ENCODE measurements at places on chromosomes 3 and 15.

DNA sequence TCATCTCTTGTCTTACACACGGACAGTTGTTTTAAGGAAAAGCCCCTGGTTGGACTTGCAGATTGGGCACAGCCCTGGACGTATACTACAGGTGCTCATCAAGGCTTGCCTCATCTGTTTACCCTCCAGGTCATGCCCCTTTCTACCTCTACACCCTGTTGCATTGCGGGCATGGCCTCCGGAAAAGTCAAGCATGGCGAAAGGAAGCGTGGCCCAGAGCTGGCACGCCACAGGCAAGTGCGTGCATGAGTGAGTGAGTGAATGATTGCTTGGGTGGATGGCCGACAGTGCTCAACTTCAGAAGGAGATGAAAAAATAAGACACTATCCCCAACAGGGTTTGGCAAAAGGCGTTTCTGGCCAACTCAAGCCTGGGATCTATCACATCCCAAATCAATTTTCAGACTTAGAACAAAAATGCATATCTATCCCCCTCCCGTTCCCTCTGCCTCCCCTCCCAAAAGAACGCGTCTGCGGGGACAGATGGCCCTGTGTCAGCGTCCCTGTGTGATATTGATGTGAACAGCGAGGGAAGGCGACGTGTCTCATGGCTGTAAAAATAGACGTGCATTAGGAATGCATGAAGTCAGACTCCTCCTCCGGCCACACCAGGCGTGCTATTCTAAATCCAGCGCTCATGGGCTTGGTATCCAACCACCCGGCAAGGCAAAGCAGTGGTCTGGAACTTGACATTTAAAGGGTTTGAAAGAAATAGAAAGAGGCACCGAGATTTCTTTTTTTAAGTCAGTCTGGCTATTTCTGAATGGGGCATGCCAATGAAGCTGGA lies 96.0 kb downstream of the RPLP1 start:
- DNase-seq, result no peak

DNA sequence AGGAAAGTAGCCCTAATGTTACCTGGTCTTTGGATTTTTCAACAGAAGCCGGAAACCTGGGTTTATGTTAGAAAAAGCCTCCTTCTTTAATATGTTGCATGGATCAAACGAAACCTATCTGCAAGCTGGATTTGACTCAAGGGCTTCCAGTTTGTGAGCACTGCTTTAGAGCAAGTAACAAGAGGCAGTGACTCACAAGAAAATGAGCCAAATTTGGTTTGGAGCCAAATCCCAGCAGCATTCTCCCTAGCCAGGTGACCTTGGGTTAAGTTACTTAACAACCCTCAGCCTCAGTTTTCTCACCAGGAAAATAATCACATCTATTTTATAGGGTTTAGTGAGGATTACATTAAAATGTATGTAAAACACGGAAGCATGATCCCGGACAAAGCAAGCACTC lies 215.2 kb upstream of the PRICKLE2 start:
- DNase-seq, result no peak

GRCh38 chr3:8625991-8626390 lies 18.6 kb downstream of the SSUH2 start:
- no peak for DNase-seq

GRCh38 chr3:122557356-122557755 lies 6.7 kb downstream of the PARP9 start:
- no peak for DNase-seq

DNA sequence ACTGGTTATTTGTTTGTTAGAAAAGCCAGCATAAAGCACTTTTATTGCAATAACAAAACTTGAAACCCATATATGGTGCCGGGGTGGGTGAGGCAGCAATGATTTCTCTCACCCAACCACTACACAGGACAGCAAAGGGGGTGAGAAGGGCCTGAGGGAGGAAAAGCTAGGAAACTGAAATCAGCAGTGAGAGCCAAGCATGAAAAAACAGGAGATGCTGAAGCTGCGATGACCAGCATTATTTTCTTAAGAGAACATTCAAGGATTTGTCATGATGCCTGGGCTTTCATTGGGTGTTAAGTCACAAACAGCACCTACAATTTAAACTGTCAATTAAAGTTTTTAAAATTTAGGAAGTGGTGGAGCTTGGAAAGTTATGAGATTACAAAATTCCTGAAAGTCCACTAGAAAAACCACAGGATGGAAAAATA lies 11.9 kb upstream of the TM4SF4 start:
- DNase-seq, result no peak

DNA sequence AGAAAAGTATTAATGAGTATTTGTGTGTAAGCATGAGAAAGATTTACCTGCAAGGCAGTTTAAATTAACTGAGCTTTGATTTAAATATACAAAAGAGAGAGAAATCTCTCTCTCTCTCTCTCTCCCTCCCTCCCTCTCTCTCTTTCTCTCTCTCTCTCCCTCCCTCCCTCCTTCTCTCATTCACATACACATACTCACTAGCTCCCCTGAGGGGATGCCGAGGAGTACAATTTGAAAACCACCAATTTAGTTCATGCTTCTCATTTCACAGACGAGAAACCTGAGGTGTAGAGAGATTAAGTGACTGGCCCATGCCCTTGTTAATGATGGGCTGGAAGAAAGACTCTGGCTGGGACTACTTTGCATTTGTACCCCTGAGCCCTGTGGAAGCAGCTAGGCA lies 59.4 kb downstream of the MECOM start:
- no peak for DNase-seq

DNA sequence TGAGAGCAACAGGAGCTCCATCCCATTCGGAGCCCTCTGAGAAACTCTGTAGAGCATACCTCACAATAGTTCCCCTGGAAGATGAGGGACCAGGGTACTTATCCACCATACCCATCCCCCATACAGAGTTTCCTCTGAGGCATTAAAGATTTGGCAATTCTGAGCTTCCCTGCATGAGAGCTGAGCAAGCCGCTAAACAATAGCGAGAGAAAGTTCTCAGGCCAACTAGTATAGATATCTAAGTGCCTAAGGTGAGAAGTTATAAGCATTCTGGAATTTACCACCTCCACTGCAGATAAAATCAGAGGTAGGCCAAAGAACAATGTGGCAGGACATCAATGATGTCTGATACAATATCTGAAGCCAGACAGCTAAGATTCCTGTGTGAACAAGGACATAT lies 129.1 kb upstream of the MBNL1 start:
- DNase-seq, result no peak

DNA sequence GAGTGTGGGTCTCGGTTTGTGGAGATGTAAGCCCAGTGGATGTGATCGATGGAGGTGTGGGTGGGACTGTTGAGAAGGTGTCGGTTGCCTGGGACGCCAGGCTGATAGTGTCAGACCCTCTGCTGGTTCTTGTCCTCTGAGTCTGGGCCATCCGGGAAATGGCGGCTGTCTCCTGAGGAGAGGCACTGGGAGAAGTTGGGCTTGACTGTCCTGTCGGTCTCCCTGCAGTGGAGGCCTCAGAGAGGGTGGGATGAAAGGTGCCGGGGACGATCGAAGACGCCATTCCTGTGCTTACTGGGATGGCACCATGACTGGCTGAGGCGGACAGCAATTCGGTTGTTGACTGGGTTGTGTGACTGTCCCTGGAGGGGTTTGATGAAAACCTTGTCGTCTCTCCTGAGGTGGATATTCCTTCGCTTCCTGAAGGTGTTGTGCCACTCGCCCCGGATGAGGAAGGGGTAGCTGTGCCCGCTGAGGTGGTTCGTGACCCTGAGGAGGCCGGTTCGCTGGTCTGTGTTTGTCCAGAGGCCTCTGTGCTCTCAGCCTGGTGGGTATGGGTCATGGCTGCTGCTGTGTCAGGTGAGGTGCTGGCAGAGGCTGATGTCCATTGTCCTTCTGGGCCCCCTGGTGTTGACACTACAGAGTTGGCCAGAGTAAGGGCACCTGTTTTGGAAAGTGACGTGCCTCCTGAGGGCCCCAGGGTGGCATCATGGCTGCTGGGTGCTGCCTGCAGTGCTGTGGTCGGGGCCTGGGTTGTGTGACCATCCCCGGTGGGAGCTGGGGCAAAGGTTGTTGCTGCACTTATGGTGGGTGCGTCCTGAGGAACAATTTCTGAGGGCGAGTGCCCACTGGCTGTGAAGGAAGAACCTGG lies 22.8 kb downstream of the MUC4 start:
- DNase-seq, result no peak

- DNase-seq, result no peak
Observed at GRCh38 chr3:181730934-181731333, 19.2 kb downstream of the SOX2 start.

DNA sequence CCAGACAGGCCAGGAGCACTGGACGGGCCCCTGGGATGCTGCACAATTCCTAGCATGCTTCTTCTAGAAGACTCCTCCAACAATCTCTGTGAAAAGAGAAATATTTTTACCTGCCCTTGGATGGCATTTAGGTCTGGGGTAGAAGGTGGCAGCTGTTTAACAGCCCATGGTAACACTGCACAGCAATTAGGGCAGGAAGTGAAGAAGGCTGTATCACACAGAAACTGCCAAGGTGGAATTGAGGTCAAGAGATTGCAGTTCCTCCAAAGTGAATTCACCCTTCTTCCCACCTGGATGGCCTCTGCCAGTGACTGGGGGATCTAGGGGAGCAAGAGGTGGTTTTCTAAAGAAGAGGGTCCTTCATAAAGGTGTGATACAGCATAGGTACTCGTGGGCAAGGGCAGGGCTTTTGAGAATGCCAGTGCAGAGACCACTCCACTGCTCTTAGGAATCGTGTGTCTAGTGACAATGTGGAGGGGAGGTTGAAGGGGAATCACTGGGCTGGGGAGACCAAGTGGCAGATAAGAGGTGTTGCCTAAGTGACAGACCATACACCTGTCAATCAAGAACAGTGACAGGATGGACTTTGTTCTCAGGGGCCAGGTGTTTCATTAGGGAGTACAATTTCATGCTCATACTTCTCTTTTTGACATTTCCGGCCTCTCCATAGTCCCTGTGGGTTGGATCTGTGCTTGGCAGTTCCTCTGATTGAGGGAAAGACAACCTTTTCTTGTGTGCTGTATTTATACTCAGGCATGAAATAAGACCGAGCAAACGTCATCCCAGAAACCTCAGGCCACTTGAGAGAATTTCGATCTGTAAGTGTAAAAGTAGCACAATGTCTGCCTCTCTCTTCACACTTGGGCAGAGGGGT lies 83.5 kb upstream of the BCL6 start:
- DNase-seq, result no peak
